ENCODE measurements at places on chromosomes 12 and 14. TPM values are rescaled to one million over a fixed set of nuclear protein-coding genes. Genes with fewer than 3 reads are reported as not detected.
A peak's percentile ranks its signal among the peaks of the same experiment; 100 is the strongest.

The SIX1 gene
- total RNA-seq: 10.6 TPM

The TAS2R8 gene
- not detected for total RNA-seq

GRCh38 chr14:77120771-77121743 is 20.5 kb downstream of the ZDHHC22 start:
- no peak for DNase-seq

GRCh38 chr12:112980491-112981158 is 2.3 kb downstream of the OAS2 start:
- DNase-seq: no peak

The KRT85 gene
- not detected for total RNA-seq

DNA sequence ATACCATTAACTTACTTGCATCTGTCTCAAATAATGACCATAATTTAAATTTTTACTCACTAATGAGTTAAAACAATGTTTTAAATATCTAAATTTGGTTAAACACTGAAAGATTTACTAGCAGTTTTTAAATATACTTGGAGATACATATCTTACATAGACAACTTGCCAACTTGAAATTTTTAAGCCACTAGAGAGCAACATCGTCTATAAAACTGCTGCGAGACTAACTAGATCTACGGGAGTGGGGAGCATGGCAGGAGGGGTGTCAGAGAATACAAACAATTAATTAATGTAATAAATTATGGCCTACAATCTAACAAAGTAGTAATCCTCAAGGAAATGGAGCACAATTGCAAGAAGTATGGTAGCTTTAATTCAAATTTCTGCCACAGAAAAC is 120.4 kb downstream of the LRRIQ1 start:
- DNase-seq: no peak

DNA sequence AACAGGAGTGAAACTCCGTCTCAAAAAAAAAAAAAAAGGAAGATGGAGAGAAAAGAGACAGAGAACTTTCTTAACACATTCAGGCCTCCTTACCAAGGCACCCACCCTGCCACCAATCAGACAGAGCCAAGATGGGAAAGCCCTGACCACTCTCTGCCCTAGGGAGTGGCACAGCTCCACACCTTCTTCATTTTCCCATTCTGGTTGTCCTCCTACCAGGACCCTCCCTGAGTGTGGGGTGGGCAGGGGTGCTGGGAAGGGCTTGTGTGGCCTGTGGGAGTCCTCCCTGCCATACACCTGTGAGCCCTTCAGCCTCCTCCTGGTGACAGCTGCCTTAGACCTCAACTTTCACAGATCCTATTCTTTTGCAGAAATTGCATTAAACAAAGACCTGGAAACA is 513.6 kb downstream of the BCL11B start:
- DNase-seq: no peak

GRCh38 chr12:15580431-15580830 is 208.8 kb downstream of the EPS8 start:
- DNase-seq: no peak

The IL31 gene
- not detected for total RNA-seq

DNA sequence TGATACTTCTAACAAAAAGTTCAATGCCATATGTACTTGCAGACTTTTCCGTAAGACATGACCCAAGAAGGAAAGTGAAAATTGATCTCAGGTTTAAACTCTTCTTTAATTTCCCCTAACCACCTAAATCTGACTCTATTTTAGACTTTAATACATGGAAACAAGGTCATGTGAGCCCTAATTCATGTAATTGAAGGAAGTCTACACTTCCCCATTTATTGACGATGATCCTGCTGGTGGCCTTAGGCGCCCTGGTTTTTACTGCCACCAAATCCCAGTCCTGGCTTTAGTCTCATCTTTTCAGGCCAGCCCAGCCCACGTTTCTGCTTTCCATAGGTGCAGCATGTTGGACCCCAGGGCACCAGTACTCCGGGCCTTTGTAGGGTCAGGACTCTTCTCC is 157.9 kb downstream of the PELI2 start:
- no peak for DNase-seq

DNA sequence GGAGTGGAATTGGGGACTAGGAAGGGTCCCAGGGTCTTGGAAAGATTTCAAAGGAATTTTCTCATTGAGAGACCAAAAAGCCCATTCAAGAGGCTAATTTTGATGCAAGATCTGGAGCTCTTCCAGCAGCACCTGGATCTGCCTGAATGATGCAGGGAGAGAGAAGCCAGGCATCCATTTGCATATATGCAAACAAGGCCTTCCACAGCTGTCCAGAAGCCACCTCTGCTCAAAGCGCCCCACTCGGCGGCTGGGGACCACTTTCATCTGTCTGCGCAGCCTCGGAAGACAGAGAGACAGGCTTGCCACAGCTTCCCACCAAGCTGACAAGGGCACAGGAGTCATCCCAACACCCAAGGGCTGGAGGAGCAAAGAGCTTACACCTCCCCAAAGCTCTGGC is 295.6 kb downstream of the DPF3 start:
- DNase-seq: no peak

The ACSS3 gene
- total RNA-seq: 20.5 TPM

- no peak for DNase-seq
Observed at GRCh38 chr12:89994911-89995310, 286.3 kb upstream of the ATP2B1 start.

- DNase-seq: no peak
Observed at GRCh38 chr14:61284001-61284400, 2.9 kb upstream of the TMEM30B start.

The DPF3 gene
- 2.2 TPM for total RNA-seq

- DNase-seq: no peak
Observed at GRCh38 chr12:16716928-16717327, 111.0 kb upstream of the LMO3 start.

- no peak for DNase-seq
Observed at GRCh38 chr14:56759633-56760032, 50.6 kb downstream of the OTX2 start.

DNA sequence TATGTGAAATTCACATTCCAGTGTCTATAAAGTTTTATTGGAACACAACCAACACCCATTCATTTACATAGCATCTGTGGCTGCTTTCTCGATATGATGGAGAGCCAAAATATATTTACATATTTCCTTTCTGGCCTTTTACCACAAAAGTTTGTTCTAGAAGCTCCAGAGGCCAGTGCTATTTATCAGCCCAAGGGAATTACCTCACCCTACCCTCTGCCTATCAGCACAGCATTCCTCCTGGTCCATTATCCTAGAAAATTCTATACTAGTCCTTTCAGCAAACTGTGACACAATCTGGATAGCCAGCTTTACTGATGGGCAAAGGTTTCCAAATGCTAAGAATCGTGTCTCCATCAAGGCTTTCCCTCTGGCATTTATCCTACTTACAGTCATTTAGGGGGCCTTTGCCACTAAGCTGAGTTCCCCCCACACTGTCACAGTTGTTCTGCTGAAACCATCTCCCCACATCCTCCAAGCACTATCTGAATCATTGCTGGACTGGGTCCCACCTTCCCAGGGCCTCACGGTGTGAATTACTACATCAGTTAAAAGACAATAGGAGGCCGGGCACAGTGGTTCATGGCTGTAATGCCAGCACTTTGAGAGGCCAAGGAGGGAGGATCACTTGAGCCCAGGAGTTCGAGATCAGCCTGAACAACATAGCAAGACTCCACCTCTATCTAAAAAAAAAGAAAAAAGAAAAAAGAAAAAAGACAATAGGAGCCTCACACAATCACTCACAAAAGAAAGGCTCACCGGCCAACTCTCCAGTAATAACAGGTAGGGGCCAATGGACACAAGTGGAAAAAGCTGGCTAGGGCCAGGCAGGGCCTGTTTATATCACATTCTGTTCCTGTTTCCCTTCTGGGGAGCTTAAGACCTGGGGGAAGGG is 12.1 kb downstream of the SYNE3 start:
- peak; percentile 33 for DNase-seq

The PPP1R1A gene
- total RNA-seq: 9.0 TPM
